T-helper 17 cell (primary cell): ENCODE measurements at places on chromosomes 11 and 22.

- DNase-seq, result no peak
These were observed 18.4 kb downstream of the RTL6 start for GRCh38 chr22:44479662-44480061.

- DNase-seq, result no peak
These were observed 102.3 kb upstream of the DRD2 start for GRCh38 chr11:113577356-113578032.

DNA sequence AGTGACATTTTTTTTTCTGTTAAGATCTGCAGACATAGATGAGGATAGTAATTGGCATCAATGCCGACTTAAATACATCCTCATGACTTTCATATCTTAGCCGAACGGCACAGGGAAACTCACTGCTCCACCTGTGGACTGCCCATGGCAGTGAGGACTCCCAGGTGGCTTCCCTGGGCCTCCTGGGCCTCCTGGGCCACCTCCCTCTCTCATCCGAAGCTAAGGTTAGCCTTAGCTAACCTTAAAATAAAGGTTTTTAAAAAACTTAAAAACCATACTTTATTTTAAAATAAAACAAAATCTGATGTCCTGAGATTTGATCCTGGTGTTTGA is 38.1 kb upstream of the TSKU start:
- DNase-seq, result no peak

DNA sequence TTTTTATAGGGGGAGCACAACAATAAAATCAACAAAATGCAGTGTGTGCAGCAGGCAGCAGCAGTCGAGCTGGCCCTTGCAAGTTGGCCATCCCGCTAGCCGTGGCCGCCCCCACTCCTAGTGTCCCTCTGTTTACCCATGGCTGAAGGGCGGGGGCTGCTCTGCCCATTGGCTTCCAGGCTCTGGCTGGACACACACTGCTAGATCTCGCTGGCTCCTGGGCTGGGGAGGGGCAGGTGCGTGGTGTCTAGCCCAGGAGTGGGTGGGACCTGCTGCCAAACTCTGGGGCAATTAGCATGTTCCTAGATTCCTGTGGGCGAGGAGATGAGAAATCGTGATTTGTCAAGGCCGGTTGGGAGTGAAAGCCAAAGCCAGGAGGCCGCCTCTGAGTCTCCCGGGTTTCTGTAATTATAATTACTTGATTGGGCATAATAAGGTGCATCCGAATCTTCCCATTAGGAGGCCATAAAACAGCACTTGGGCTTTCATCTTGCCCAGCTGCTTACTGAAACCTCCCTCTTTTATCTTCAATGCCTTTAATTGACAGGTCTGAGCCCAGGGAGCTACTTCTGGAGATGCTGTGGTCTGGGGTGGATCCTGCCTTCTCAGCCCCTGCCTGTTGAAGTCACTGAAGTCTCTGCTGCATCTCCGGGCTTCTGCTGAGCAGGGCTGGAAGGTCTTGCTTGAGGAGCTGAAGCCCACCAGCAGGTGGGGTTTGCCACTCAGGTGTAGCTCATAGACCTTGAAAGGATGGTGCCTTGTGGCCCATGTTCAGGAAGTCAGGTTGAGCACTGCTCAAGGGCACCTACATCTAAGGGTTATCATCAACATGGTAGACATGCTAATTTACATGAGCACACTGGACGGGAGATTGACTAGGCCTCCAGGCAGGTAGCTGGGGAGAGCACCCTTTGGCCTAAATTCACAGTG is 44.5 kb upstream of the DKK3 start:
- DNase-seq, result no peak

DNA sequence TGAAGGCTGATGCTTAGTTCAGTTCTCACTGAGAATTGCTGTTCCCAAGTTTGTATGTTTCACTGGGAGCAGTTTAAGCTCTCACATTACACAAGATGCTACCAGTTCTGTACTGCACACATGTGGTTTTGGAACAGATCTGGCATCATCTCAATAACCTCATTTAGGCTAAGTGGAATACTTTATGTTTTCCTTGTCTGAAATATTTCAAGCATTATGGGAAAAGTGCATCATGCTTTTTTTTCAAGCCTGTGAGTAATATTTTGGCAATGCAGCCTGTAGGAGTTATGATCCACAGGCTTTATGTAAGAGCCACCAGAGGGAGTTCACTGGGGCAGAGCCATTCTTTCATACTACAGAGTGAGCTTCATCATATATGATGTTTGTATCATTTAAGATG is 141.5 kb downstream of the OR4C45 start:
- DNase-seq, result no peak

- no peak for DNase-seq
These were observed 87.5 kb downstream of the DDX10 start for GRCh38 chr11:108752297-108752751.
